HEK293T (cell line): ENCODE measurements at places on chromosomes 12 and 14.

GRCh38 chr14:39368261-39368959, 63.8 kb downstream of the FBXO33 start:
- DNase-seq: peak; percentile 66

- no peak for DNase-seq
Observed at GRCh38 chr12:41221491-41221890, 33.4 kb downstream of the PDZRN4 start.

- DNase-seq: no peak
Observed at GRCh38 chr12:53849656-53850055, 89.0 kb upstream of the HOXC13 start.

DNA sequence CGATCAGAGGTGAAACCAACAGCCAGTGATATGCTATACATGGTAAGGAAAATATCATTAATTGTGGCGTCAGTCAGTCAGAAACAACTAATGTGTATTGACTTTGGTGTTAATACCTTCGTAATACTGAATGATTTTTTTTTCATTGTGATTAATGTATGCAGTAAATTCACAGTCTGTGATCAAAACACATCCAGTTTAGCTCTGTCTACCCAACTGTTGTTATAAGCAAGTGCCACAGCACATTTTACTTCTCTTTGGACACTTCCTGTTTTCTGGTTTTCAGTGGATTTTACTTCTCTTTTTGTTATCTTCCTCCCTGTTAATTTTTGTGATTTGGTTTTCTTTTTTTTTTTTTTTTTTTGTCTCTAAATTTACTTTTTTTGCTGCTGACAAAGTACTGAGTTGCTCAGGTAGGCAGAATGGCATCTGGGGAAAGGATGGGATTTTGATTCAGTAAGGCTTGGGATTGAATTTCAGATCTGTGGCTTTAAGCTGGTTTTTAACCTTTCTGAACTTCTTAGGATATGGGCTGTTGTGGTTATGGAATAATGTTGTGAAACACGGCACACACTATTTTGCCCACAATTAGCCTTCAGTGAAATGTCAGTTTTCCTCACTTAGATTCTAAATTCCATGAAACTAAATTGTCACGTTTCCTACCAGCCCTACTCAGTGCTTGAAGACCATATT, 604 bp downstream of the GLIPR1 start:
- no peak for DNase-seq

- DNase-seq: no peak
Observed at GRCh38 chr14:77026166-77026929, 2.2 kb downstream of the IRF2BPL start.

- DNase-seq: no peak
Observed at GRCh38 chr12:55074806-55075205, 51.4 kb upstream of the OR9K2 start.

DNA sequence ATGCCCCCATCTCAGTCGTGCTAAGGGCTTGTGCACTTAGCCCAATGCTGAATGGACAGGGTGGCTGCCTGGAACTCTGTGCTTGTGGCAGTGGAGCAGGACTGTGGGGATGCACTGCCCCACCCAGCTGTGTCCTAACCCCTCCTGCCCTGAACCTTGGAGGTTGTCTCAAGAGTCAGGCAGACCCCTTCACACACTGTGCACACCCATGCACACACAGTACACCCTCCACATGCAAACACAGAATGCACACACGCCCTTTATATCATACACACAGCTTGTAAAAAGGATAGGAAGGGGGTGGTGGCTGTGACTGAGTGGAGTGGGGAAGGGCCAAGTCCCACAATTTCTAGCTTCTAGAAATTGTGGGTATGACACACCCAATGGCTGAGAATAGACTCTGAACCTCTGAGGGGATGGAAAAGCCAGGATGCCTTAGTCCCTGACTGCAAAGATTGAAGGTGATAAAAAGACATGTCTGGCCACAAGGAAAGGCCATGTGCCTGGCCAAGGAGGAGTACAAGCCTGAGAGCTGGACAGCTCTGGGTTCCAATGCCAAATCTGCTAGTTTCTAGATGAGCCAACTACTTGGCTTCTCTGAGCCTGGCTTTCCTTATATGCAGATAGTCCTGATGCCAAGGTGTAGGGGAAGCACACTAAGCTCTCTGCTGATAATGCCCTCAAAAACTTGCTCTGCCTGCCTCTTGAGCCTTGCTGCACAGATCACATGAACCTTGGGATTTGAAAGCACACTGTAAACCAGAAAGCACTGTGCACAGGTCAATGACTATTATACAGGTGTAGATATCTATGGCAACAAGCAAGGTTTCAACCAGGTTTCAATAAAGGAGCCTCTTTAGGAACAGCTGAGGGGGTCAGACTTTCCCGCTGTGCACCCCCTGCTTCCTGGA, 8.4 kb downstream of the KRT8 start:
- no peak for DNase-seq

DNA sequence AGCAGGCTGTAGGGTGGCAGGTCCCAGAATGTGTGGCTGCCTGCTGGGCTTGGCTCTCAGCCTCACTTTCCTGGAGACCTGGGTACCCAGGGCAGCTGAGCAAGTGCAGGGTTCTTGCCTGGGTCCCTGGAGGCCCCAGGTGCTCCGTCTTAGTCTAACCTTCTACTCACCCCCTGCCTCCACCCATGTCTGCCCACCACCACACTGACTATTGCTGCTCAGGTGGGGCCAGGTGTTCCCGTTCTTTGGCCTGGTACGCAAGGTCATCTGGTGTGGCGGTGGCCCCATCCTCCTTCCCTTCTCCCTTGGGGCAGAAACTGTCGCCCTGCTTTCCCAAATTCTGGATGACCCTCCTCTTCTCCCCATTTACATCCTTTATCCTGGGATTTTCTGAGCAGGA, 319.9 kb downstream of the TMEM121 start:
- no peak for DNase-seq

GRCh38 chr14:102158797-102159196, 19.1 kb downstream of the WDR20 start:
- no peak for DNase-seq
